ENCODE measurements at places on chromosomes 4 and X.

- DNase-seq = no peak
These were observed 22.3 kb downstream of the GAK start for GRCh38 chr4:909821-910220.

DNA sequence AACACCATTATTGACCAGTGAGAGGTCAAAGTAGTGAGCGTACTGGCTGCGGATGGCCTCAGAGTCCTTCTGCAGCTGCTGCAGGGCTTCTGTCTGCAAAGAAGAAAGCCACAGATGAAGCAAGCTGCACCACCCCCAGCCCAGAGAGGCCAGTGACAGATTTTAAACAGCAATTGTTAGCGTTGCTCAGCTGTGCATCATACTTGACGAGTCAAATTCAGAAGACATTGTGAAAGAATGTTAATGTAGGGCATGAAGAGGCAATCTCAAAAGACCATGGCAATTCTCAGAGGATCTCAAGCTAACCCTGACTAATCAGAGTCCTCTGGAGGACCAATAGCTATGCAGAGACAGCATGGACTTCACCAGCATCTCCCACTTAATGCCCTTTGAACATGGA is 16.6 kb downstream of the DKC1 start:
- no peak for DNase-seq

GRCh38 chr4:105061136-105061696 is 85.5 kb upstream of the TET2 start:
- DNase-seq = peak; percentile 7

DNA sequence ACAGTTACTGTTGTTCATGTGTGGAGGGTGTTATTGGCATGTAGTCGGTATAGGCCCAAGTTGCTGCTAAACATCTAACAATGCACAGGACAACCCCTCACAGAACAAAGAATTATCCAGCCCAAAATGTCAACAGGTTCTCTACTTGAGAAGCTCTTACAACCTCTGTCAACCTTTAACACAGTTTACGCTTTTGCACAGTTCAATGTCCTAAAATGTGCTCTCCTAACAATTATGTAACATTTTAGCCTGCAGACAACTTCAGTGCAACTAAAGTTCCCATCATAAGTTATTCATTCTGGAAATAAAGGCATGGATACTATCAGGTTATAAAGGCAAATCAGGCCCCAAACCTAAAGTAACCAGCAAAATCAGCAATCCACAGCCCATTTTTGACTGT is 66.2 kb downstream of the ASB9 start:
- DNase-seq = no peak

- no peak for DNase-seq
These were observed 51.2 kb upstream of the RBMXL3 start for GRCh38 chrX:115138040-115138439.

DNA sequence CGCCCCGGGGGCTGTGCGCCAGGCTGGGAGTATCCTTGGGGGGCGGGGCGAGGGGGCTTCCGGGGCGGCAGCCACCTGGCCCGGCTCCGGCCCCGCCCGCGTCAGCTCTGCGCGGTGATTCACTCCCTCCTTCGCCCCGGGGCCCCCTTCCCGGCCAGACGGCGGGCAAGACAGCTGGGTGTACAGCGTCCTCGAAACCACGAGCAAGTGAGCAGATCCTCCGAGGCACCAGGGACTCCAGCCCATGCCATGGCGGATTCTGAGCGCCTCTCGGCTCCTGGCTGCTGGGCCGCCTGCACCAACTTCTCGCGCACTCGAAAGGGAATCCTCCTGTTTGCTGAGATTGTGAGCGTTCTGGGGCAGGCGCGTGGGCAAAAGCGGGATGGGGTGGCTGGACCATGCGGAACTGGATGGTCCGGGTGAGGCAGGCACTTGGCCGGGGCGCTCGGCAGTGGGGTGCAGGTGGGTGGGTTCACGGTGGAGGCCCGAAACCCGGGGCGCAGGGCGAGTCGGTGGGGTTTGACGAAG is at the start of gene PLP2:
PLP2 (plus strand) TSS at position 147 of the 528 bp plus-strand sequence; CDS start at position 250, 103 bp downstream.
- no peak for DNase-seq

GRCh38 chrX:16445166-16445752 is 204.7 kb upstream of the S100G start:
- no peak for DNase-seq

All from hippocampal formation (tissue), 2 donors.